ENCODE measurements at places on chromosomes 2 and 18. TPM values are rescaled to one million over a fixed set of nuclear protein-coding genes. Genes with fewer than 3 reads are reported as not detected.
A peak's percentile ranks its signal among the peaks of the same experiment; 100 is the strongest.

GRCh38 chr2:59528525-59528924 is 1024.9 kb downstream of the BCL11A start:
- DNase-seq = no peak

GRCh38 chr2:73963385-73964120 is 21.2 kb upstream of the TET3 start:
- DNase-seq = no peak

The GAREM2 gene
- 1.3 TPM for polyA plus RNA-seq

The STAT4 gene
- 1.5 TPM for polyA plus RNA-seq

The TCF4 gene
- polyA plus RNA-seq = 68.3 TPM

DNA sequence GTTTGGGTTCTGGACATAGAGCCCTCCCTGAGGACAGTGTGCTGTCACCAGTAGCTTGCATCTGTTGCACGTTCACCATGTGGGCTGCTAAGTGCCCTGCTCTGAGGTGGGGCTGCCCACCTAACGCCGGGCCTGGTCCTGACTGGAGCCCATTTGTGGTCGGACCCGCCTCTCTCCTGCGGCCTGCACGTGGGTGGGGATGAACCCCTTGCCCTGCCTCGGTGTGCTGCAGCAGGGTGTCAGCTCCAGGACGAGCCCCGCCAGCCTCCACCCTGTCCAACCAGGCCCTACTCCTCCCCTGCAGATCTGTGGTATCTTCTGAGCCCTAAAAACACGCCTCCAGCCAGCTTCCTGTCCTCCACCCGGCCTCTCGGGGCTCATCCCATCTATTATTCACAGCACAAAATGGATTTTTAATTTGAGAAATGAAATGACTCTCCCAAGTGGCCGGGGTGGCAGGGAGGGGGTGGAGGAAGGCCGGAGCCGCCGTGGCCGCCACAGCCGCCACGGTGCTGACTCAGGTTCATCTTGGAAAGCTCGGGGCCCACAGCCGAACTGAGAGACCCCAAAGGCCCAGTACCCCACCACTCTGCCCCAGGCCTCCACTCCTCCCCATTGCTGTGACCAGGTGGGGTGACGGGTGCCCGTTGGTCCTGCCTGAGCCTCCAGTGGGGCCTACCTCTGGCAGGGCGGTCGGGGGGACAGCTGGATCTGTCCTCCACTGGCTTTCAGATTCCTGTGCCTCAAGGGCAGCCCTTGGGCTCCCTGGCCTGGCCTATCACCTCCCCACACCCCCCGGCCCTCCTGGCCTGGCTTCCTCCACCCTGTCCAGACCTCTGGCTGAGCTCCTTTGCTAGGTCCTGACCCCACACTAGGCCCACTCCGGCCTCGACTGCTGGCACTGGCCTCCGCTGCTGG is 2.8 kb upstream of the ECEL1 start:
- no peak for DNase-seq

The CAPN10 gene
- 7.6 TPM for polyA plus RNA-seq

DNA sequence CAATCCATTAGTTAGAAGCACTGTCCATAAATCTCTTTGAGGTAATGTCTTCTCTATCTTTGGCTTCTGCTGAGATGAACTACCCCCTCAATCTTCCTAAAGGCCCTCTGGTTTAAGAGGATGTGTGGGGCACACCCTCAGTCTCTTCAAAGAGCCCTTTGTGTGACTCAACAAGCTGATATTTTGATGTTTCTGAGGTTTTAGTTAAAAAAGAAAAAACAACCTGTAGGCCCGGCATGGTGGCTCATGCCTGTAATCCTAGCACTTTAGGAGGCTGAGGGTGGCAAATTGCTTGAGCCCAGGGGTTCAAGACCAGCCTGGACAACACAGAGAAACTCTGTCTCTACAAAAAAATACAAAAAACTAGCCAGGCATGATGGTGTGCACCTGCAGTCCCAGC is 593.5 kb downstream of the TMEM182 start:
- no peak for DNase-seq

- no peak for DNase-seq
Observed at GRCh38 chr2:208012449-208012848, 12.9 kb downstream of the PLEKHM3 start.

DNA sequence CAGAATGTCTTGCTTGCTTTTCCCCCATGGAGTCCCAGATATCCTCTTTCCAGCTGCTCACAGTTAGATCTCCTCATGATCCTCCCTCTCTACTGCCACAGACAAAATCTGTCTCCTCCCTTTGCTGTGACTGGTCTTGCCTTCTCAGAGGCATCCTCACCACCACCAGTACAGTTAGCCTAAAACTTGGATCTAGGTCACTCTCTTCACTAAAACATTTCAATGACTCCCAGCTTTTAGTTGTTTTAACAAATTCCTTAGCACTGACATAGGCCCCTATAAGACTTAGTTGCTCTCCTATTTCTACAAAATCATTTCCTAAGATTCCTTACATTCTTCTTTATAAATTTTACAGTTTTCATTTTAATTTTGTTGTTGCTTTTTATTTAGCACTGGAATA is 734.2 kb upstream of the CHAC2 start:
- DNase-seq = peak; percentile 59

- DNase-seq = no peak
Observed at GRCh38 chr2:188765522-188766470, 208.4 kb upstream of the COL3A1 start.

DNA sequence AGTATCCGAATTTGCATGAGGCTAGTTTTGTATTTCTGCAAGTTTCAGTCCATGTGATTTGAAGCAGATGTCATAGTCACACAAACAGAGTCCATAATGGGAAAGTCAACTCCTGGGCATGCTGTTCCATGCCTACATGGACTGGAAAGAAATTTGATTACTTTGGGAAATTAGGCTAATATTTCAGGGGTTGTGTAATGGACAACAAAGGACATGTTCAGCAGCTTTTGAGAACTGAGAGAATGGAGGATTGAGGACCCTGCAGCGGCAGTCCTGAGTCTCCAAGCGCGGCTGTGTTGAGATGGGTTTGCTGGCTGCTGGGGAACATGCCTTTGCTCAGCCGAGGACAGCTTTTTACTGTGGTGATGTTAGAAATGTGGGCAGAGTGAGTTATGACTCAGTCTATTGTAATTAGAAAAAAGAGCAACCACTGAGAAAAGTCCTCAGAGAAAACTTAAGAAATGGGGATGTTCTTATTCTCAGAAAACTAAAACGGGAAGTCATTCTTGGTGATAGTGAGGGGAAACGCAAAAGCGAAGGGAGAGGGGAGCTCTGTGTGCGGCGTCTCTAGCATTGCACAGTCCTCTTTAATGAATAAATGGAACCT is 149.2 kb downstream of the FAM210A start:
- DNase-seq = peak; percentile 6

- DNase-seq = no peak
Observed at GRCh38 chr2:133862400-133862977, 294.2 kb upstream of the NCKAP5 start.

The NEDD4L gene
- polyA plus RNA-seq = 10.8 TPM

GRCh38 chr2:158395166-158395565 is 61.4 kb downstream of the CCDC148 start:
- no peak for DNase-seq

GRCh38 chr2:230794497-230794896 is 70.2 kb upstream of the ITM2C start:
- DNase-seq = no peak

DNA sequence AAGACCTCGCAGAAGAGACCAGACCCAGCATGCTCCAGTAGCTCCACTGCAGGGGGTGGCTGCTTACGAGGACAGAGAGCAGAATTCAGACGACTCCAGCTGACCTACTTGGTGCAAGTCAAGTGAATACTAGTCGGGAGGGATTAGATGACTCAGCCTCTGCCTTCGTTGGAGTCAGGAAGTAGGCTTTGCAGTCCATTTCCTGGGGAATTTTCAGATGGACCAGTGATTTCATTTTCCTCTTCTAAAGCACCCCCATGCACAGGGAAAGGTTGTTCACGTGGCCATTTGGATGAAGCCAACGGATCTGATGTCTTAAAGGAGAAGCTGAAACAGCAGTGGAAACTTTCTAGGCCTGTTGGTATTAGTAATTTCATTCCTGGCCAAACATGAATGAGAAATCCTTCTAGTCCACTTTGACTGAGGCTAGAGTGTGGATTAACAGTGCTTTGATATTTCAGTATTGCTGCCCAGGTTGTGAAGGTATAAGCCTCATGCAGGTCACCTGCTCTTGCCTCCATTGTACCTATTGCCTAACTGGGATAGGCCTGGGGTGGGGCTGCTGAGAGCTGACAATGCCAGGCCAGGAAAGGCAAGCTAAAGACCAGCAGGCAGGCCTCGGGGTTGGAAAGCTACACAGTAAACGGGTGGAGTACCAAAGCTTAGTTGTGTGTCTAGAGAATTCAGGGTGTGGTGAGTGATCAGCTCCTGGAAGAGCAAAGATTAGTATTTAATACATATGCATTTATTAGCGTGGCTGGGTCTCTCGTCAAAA is 117.6 kb upstream of the FOSL2 start:
- DNase-seq = peak; percentile 53

GRCh38 chr18:61676773-61677434 is 215.9 kb downstream of the RNF152 start:
- peak; percentile 14 for DNase-seq

The FAM168B gene
- 85.6 TPM for polyA plus RNA-seq

All from BJ (cell line).